ENCODE measurements at places on chromosomes 13 and 19.

GRCh38 chr13:47859165-47859564 lies 141.9 kb downstream of the SUCLA2 start:
- DNase-seq = no peak

- DNase-seq = no peak
These were observed 69.5 kb downstream of the SPACA7 start for GRCh38 chr13:112445411-112446271.

GRCh38 chr19:14030997-14031718 lies 404 bp upstream of the IL27RA start:
- DNase-seq = no peak

DNA sequence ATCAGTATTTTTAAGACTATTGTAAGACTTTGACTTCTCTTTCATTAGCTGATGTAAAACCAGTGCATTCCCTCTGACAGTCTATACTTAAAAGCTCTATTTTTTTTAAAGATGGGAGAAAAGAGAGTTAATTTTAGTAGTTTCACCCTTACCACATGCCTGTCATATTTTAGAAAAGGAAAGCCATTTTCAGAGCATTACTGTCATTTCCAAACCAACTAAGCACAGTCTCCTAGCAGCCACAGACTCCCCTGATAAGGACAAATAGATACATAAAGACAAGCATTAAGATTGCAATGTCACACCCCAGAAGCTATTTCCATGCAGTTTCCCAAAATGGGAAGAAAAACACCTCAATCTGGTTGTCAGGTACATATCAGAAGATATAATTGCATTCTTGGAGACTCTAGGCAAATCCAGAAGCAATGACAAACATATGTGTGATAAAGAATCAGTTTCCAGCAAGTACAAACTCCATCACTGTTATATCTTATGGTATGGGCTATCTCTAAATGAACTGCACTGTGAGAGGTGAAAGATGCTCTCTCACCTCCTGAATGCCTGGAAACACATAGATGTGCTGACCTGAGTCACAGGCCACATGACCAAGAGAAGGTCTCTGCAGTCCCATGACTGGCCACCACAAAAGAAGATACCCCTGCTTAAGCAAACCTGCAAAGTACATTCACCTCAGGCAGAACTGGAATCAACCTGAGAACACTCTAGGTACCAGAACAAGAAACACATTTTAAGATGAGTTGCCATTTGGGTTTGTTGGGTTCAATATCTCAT lies 303.3 kb downstream of the POU4F1 start:
- DNase-seq = no peak

DNA sequence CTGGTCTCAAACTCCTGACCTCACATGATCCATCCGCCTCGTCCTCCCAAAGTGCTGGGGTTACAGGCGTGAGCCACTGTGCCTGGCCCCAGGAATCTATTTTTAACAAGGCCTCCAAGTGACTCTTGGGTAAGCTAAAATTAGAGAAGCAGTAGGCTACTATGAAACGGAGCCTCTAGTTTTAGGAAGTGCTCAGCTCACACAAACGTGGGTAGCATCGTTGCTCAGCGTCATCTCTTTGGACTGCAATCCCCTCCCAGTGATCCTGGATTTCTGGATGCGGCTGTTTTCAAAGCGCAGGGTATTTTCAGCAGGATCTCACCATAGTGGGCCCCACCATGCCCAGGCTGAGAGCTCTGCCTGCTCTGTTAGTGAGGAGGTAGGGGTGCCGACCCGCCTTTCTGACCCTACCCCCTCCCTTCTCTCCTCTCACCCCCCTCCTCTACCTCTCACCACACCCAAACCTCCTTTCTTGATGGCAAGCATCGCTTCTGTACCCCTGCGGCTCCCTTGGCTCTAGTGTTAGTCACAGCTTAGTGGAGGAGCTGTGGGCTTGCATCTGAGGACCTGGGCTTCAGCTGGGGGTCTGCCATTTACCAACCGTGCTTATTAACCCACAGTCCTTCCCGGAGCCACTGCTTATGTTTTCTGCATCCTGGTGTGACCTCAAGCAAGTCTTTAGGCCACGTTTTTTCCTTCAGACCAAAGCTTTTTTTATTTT lies 34.2 kb downstream of the GJA3 start:
- no peak for DNase-seq

GRCh38 chr19:56712611-56713276 lies 41.2 kb upstream of the ZNF835 start:
- DNase-seq = no peak

DNA sequence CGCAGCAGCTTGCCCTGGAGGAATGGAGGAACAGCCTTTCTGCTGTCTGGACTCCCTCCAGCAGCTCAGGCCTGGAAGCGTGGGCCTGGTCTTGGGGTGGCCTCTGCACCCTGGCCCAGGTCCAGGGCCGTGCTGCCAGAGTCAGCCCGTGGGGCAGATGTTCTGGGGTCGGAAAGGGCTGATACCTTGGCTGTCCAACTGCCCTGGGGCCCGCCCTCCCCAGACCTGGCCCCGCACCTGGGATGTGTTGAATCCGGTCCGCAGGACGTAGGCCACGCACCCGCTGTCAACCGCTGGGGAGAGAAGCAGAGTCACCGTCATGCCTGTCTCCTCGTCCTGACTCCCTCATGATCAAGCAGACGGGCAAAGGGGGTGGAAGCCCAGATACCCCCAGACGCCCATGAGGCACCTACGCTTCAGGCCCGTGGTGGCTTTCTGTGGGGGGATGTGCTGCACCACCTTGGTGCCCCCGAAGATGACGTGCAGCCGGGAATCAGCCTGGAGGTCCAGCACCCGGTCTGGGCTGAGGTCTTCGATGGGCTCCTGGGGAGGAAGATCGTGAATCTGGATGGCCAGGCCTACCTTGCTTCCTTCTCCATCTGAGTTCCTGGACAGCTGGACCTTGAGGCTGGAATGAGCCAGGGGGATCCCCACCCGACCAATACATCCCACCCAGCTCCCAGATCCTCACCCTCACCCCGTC lies 7.7 kb downstream of the ATP13A1 start:
- DNase-seq = no peak

DNA sequence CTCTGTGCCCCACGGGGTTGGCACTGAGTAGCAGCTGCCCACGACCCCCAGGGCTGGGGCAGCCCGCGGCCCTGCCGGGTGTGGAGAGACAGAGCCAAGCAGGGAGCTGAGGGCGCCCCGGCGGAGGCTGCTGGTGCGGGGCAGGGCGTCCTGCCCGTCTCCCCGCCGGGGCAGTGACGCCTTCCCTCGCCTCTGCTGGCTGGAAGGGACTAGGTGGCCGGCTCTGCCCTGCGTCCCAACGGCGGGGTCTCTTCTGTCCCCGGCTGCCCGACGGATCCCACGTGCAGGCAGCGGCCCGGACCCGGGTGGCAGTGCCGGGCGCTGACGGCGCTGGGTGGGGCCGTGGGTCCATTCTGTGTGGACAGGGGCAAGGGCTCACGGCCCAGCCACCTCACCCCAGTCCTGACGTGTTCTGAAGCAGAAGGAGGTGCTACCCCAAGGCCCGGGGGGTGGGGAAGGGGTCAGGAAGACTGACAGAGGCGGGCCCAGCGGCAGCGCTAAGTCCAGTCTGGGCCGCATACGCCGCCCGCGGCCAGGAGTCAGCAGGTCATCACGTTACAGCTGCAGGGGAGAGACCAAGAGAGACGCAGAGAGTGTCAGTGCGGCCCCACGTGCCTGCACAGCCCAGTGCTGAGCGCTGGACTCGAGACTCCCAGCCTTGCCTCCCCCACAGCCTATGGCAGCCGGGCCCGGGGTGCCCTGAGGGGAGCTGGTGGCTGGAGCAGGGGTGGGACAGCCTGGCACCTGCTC lies 15.1 kb upstream of the PLPP2 start:
- no peak for DNase-seq

DNA sequence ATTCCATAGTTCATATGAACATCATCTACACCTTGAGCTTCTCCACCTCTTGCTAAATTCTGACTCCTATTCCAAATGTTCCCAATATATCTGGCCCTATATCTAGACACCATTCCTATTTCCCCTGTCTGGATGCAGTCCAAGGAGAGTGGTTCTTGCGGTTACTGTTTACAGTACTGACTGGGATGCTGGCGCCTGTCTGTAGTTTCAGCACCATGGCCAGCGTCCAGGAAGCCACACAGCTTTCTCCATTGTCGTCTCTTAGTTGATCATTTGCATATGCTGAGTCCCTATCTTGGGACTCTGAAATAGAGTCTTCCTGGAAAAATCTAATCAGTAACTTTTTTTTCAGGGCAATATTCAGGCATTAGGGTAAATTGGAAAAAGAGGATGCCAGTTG lies 14.9 kb downstream of the LAIR2 start:
- DNase-seq = peak; percentile 50

DNA sequence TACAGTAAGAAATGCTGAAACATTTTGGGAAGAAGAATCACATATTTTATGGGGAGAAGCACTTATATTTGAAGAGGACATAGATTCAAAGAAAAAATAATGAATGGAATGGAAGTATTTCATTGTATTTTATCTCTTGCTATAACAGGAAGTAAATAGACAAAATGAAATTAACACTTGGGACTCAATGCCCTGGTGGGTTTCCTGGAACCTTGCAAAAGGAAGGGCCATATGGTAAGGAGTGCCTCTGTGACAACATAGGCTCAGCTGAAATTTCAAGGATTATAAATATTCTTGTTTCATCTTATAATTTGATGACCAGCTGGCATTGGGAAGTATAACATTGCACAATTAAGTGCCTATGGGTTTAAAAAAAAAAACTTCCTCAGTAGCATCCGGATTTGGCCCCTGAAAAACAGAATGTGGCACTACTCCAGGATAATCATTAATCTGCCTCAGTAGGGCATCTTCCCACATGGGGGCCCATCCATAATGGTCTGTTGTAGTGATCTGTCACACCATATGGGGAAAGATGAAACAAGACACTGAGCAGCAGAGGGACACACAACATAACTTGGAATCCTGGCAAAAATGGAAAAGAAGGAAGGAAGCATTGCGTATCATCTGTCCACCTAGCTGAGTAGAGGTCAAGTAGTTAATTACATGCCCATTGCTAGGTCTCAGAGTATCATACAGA lies 321.6 kb downstream of the NDFIP2 start:
- no peak for DNase-seq

- DNase-seq = no peak
These were observed 315.9 kb downstream of the DNAJC15 start for GRCh38 chr13:43339145-43339804.

DNA sequence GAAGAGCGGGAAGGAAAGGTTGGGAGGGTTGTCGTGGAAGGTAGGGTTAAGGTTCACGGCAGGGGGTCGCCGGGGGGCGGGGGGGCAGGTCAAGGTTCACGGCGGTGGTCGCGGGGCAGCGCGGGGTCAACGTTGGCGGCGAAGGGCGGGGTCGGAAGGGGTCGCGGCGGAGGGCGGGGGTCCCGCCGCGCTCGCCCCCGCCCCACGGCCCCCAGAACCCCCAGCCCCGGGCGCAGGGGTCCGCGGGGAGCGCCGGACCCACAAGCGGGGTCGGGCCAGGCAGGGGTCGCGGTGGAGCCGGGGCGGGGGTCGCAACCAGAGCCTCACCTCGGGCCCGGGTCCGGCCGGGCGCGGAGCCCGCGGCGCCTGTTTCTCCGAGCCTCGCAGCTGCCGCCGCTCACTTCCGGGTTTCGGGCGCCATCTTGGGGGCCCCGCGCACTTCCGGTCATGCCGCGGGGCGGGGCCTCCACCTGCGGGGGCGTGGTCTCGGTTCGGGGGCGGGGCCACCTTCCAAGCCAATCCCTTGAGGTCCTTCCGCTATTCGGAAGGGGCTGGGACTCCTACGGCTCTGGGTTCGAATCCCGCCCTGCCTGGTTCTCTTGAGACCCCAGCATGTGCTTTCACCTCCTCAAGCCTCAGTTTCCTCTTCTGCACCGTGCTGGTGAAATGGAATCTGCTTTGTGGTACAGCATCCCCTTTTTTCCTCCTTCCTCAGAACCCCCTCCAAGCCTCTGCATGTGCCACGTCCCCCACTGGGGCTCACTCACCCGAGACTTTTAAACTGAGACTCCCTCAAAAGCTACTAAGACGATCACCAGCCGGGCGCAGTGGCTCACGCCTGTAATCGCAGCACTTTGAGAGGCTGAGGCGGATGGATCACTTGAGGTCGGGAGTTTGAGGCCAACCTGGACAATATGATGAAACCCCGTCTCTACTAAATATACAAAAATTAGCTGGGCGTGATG lies at the start of gene SBNO2:
Gene SBNO2, minus strand, starts transcription at position 424 of the 965 bp plus-strand sequence. CDS start 19,992 bp downstream, outside the sequence.
- DNase-seq = peak; percentile 98

- DNase-seq = no peak
These were observed 25.3 kb downstream of the CAPN12 start for GRCh38 chr19:38718747-38719543.

DNA sequence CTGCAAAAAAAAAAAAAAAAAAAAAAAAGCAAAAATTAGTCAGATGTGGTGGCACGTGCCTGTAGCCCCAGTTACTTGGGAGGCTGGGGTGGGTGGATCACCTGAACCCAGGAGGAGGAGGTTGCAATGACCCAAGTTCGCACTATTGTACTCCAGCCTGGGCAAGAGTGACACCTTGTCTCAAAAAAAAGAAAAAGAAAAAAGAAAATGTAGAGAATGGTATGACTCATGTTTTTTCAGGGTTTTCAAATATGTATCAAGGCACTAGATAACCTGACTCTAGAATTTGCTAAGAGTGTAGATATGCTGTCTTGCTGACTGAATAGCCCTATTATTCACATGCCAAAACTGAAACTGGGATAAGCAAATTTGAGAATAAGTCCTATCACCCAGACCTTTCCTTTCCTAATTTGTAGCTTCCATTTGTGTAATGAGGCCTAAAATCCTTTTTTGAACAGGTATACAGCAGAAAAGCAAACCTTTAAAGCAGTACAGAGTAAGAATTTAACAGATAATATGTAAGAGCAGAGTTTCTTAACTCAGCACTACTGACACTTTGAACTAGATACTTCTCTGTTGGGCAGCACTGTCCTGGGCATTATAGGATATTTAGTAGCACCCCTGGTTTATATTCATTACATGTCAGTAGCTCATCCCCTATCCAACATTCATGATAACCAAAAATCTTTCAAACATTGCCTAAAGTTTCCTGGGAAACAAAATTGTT lies 108.6 kb downstream of the ELF1 start:
- DNase-seq = no peak

DNA sequence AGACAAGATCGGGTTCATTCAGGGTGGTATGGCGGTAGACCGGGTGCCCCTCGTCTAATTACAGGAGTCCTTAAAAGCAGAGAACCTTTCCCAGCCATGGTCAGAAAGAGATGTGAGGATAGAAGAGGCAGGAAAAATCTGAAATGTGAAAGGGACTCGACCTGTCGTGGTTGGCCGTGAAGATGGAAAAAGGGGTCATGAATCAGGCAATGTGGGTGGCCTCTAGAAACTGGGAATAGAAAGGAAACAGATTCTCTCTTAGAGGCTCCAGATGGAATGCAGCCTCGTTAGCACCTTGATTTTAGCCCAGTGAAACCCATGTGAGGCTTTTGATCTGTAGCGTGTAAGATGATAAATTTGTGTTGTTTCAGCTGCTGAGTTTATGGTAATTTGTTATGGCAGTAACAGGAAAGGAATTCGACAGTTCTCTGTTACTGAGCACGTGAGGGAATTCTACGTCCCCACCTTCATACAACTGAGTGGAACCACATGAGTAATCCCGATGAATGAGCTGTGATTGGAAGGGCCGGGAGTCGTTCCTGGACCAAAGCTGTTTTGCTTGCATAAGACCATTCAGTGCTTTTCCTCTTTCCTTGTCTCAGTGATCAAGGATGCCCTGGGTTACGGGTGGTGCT lies 11.0 kb upstream of the CA11 start:
- DNase-seq = no peak

Data from germinal center (tissue), 1 donor.